ENCODE measurements at places on chromosomes 16 and 17. TPM values are rescaled to one million over a fixed set of nuclear protein-coding genes. Genes with fewer than 3 reads are reported as not detected.

DNA sequence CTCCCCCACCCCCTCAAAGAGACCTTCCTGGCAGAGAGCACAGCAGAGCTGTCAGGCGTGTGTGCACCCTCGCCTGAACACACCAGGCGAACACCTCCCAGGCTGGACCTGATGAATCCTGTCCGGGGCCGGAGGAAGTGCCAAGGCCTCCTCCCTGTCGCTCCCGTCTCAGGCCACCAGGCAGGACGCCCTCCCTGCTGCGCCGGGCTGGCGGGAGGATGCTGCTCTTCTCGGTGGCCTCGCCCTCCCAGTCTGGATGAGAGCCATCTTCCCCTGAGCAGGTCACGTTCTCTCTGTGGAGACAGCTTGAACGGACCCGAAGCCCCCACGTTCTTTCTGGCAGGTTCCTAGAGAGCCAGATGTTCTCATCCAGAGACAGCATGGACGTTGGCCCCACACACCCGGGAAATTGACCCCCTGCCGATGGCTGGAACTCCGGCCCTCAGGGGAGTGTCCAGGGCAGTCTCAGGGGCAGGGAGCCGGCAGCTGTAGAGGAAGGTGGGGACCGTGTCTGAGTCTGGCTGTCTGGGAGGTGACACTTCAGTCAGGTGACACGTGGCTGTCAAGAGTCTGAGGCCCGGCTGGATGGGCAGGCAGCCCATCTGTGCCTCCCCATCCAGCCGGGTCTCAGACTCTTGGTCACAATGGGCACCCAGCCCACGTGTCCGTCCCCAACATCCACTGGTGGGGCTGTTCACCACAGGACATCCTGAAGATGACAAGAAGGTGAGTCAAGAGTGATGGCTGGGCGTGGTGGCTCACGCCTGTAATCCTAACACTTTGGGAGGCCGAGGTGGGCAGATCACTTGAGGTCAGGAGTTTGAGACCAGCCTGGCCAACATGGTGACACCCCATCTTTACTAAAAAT, 5.0 kb upstream of the TIMP2 start:
- DNase-seq, result no peak

DNA sequence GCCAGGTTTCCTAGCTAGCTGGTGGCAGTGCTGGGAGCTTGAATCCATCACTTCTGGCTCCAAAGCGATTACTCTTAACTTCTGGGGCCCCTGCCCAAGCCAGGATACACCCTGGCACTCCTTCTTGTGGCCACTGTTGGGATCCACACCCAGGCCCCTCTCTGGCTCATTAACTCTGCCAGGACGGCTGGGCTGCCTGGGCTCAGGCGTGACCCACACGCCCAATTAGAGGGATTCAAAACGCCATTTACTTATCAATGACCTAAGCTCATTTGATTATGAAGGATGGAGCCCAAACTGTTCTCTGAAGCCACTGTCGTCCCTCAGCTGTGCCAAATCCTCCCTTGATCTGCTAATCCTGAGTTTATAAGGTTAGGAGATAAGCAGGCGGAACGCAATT, 79.7 kb upstream of the BRD7 start:
- no peak for DNase-seq

- DNase-seq, result no peak
These were observed 46.6 kb upstream of the ERN1 start for GRCh38 chr17:64176556-64176955.

DNA sequence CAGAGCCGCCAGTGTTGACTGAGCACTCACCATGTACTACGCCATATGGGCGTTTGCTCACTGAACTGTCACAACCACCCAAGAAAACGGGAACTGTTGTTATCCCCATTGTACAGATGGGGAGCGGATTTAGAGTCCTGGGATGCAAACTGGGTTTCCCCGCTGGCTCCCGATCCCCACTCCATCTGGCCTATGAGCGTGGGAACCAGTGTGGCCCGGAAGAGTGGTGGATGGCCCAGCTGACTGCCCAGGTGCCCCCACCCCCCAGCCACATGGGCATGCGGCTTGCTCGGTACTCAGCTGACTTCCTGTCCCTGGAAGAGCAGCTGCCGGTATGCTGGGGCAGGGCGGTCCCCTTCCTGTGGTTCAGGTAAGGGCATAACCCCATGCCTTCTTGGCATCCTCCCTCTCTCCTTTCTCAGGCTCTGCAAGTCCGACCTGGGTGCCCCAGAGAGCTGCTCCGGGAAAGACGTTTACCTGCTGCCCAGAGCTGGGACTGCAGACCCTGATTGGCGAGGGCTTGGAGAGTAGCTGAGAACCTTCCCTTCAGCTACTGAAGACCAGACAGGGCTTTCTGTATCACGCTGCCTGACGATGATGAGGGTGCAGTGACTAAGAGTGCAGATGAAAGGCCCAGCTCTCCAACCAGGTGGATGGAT, 16.2 kb downstream of the SOCS3 start:
- no peak for DNase-seq

DNA sequence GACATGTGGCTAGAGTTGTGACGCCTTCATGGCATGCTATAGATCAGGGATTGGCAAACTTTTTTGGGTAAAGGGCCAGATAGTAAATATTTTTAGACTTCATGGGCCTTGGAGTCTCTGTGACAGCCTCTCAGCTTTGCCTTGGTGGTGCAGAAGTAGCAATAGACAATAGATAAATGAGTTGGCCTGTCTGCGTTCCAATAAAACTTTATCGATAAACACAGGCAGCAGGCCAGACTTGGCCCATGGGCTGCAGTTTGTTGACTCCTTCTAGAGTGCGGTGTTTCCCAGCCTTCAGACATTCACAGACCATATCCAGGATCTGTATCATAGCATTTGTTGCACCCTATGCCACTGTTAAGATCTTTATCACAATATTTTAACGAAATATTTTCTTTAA, 76.5 kb downstream of the OR1D5 start:
- no peak for DNase-seq

Gene PPP1R27
- not detected for total RNA-seq

Measured in right lobe of liver (tissue), 6 donors.